Left kidney (tissue), 8 donors: ENCODE measurements at places on chromosomes 2 and 18. TPM values are rescaled to one million over a fixed set of nuclear protein-coding genes. Genes with fewer than 3 reads are reported as not detected.

- DNase-seq = no peak
These were observed 117.3 kb downstream of the FAM117B start for GRCh38 chr2:202752071-202752470.

DNA sequence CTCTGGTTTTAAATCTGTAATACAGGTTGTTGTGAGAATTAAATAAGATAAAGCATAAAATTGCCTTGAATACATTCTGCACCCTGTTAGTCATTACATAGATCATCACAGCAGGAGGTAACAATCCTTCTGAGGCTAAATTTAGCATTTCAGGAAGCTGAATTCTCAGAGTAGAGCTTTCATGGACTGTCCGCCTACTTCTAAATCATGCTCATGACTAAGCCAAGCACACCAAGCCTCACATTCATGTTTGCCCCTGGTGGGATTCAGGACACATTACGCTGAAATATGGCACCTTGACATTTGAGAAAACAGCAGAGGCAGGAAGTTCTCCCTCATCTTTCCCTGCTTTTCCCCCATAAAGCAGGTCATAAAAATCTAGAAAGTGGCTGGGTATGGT is 16.6 kb upstream of the PIK3C3 start:
- DNase-seq = no peak

GRCh38 chr18:74526488-74526887 is 7.8 kb upstream of the CNDP1 start:
- DNase-seq = no peak

DNA sequence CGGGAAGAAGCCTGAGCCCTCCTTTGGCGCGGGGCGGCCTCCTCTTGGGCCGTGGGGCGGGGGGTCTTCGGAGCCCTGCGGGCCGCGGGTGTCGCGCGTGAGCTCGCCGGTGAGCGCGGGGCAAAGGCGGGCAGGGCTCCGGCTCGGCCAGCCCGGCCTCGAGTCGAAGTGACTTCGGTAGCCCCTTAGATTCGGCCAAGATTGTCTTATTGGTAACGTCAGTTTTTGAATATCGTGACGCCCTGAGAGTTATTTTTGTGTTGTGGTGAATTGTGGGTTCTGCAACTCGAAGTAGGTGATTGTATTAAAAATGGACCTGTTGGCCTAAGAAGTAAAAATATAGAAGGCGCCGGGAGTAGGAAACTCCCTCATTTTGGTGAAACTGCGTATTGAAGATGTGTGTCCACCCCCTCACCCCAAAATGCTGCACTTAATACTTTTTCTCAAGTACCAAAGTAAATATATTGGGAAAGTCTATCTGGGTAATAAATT is 669 bp downstream of the MARCHF7 start:
- peak; percentile 32 for DNase-seq

- DNase-seq = peak; percentile 59
These were observed 168.3 kb upstream of the VRK2 start for GRCh38 chr2:57878171-57878865.

- no peak for DNase-seq
These were observed 36.2 kb upstream of the TAF1B start for GRCh38 chr2:9807056-9807455.

DNA sequence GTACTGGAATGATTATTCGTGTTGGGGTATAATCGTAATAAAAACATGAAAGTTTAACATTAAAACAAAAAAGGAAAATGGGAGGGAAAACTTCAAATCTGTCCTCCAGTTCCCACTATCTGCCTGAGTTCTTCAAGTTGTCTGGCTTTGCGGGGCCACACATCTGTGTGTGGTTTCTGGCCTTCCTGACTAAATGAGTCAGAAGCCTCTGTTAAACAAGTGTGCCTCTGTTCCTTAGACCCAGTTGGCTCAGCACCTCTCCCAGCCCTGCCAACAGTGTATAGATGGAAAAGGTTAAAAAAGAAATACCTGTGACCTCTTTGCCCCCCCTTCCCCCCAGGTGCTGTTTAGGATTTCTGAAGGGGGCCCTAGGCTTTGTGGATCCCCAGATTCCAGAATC is 30.2 kb downstream of the XDH start:
- no peak for DNase-seq

- no peak for DNase-seq
These were observed 876.5 kb downstream of the EPHA4 start for GRCh38 chr2:220695397-220696279.

DNA sequence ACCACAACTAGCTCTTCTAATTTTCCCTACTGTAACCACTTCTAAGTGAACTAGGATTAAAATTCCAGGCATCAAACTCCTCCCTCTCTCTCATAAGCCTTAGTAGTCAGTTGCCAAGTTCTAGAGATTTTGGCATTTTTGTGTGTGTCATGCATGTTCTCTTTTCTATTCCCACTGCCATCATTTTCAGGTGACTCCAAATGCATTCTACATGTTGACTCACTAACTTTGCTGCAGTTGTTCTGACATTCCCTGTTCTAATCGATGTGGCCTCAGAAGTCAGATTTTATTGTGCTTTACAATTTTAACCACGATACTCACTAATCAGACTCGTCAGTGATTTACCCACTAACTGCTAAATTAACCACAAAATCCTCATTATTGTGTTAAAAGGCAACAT is 13.3 kb downstream of the DSC1 start:
- no peak for DNase-seq

GRCh38 chr2:234493796-234494195 is 3.1 kb downstream of the ARL4C start:
- DNase-seq = no peak

DNA sequence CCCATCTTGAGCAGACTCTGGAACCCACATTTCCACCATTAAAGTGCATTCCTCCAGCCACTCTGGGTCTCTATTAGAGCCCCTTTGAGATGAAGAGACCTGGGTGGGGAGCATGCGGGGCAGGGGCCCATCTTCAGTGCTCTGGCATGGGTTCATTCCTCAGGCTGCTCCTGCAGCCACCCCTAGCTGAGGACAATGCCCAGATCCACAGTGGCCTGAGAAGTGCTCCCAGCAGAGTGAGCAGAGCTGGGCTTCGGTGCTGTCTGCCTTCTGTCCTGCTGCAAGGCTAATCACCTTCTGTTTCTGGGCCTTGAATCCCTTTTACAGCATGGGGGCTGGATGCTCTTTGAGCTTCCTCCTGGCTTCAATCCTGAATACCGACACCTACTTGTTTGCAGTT is 169.8 kb downstream of the TRIM43 start:
- DNase-seq = no peak

DNA sequence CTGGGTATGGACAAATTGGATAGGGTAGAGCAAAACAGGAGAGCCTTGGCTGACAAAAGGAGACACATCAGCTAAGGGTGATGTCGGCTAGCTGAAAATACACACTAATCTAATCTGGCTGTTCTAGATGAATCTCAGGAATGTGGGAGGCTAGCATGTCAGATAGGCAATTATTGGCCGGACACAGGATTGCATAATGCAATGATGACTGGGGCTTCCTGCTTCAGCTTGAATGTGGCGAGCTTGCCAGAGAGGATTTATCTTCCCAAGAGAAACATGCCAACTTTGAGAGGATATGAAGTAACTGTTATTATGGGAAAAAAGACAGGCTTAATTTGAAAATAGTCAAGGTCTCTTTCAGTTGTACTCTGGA is 102.4 kb downstream of the TRIB2 start:
- no peak for DNase-seq

DNA sequence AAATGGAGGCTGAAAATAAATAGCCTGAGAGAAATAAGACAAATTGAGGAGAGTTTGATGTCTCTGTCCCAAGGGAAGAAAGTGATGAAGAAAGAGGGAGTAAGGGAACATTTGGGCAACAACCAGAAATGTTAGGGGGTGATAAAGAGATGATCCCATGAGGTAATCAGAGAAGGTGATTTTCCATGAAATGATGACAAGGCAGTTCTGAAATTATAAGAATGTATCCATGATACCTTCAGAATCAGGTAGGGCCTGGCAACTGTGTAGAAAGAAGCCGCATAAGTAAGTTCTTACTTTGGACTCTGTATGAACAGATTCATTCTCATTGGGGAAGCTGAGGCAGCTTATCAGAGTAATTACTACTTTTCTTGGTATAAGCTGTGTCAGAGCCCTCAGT is 106.1 kb downstream of the THSD7B start:
- DNase-seq = no peak

DNA sequence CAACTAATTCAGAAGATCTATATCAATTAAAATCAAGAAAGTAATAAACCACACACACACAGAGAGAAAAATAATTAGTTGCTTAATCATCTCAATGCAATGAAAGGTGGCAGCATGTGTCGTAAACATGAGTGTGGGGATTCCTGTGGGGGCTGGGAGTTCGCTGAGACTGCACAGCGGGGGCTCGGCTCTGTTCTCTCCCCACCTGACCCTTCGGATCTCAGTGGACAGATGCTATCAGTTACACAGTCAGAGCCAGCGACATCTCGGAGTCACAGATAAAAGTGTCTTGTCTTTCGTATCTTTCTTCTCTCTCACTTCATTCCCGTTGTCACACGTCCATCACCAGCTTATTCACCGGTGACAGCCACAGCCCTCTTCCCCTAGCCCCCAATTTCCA is 37.1 kb downstream of the COLEC12 start:
- no peak for DNase-seq

DNA sequence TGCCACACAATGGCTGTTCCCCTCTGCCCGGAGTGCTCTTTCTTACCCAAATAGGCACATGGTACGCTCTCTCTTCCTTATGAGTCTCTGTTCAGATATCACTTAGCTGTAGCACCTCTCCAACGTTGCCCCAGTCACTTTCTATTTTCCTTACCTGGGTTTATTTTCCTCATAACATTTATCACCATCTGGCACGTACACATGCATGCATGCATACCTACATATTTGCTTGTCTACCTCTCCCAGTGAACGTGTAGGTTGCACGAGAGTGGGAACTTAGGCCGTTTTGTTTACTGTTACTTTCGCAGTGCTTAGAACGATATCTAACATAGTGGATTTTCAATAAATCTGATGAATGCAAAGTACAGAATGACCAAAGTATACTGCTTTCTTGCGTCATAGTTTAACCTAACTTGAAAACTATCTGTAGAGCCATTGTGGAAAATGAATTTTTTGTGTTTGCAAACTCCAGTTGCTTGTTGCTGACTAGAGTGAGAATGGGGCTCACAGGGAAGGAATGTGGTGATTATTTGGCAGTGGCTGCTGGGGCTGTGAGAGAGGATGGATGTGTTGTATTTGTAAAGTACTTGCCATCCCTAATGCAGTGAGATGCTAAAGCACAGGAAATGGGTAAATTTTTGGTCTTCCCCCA is 47.1 kb downstream of the ACSL3 start:
- no peak for DNase-seq

DNA sequence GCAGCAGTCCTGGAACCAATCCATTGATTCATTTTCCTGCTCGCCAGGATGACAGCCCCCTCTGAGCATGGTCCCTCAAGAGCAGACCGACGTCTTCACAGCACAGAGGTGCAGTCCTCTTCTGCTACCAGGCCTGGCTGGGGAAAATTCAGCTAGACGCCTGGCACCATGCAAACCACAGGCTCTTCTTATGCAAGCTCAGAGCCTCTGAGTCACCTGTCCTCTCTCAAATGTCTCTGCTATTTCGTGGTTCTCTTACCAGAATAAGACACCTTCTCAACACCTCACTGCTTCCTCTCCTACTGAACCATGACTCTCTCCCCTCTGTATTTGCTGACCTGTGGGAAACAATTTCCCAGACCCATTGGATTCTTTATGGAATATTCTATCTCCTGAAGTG is 79.8 kb upstream of the CYRIA start:
- no peak for DNase-seq

DNA sequence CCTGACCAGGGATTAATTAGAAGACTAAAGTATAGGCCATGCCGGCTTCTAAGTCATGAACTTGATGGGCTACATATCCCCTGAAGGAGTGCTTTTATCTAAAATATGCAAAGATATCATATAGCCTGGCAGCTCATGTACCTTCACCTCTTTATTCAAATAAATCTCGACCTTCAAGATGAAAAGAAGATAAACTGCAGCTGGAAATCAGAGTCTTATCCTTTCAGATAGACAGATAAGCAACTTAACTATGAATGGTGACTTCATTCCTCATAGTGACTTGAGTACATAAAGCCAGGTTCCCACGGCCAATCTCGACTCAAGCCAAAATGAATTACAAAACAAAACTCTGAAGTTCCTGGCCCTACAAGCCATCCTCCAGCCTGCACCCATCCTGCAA is 165.3 kb upstream of the KLHL29 start:
- DNase-seq = no peak

GRCh38 chr2:210577263-210578071 is 21.1 kb downstream of the CPS1 start:
- DNase-seq = no peak

- DNase-seq = peak; percentile 7
These were observed 14.8 kb downstream of the SP110 start for GRCh38 chr2:230205034-230205433.

- DNase-seq = no peak
These were observed 42.1 kb upstream of the GPR39 start for GRCh38 chr2:132374551-132374950.

DNA sequence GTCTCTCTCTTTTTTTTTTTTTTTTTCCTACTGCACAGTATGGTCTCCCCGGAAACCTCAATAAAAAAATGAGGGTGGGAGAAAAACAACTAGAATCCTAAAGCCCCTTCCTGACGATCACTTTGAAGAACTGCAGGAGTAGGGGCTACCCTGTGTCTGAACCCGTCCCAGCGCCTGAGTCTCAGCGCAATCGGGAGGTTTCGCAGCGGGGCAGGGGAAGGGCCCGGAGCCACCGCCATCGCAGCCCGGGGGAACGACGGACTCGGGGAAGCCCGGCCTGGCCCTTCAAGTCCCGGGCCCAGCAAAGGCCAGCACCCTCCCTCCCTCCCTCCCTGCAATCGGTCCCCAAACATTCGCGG is 411 bp downstream of the NARS1 start:
- no peak for DNase-seq

- DNase-seq = no peak
These were observed 166.8 kb upstream of the CHAC2 start for GRCh38 chr2:53600815-53601214.

GRCh38 chr18:50341443-50341842 is 33.4 kb upstream of the SKA1 start:
- no peak for DNase-seq

DNA sequence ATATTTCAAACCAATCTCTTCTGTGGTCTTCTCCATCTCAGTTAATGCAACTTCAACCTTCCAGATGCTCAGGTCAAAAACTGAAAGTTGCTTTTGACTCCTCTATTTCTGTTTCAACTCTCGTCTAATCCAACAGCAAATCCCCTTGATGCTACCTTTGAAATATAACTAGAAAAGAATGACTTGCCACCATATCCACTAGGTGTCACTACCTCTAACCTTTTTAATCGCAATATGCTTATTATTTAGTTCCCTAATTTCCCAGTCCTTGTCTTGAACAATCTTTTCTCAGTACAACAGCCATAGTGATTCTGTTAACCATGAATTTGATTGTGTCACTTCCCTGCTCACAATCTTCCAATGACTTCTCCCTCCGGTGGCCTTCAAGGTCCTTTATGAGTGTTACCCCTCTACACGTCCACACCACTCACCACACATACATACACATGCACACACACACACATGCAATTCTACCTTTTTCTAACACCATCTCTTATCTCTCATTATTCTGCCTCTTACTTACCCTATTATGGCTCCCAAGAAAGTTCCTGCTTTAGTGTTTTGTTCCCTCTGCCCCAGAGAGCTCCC is 245.5 kb upstream of the KCNJ3 start:
- peak; percentile 18 for DNase-seq

ST8SIA5 gene
- 1.0 TPM for polyA plus RNA-seq

IL1RL1 gene
- polyA plus RNA-seq = 0.48 TPM

CDH19 gene
- 0.22 TPM for polyA plus RNA-seq

ASTL gene
- polyA plus RNA-seq = 0.18 TPM

MYOM1 gene
- polyA plus RNA-seq = 8.3 TPM

SAG gene
- 0.13 TPM for polyA plus RNA-seq

NYAP2 gene
- 0.17 TPM for polyA plus RNA-seq

COPS8 gene
- 89.7 TPM for polyA plus RNA-seq

ABCG5 gene
- 0.63 TPM for polyA plus RNA-seq

CRACDL gene
- polyA plus RNA-seq = 2.5 TPM
